ENCODE measurements at places on chromosomes 2 and 18.

GRCh38 chr2:20972110-20972509 is 71.8 kb downstream of the APOB start:
- DNase-seq, result no peak

GRCh38 chr2:141911485-141912066 is 219.2 kb downstream of the LRP1B start:
- DNase-seq, result no peak

DNA sequence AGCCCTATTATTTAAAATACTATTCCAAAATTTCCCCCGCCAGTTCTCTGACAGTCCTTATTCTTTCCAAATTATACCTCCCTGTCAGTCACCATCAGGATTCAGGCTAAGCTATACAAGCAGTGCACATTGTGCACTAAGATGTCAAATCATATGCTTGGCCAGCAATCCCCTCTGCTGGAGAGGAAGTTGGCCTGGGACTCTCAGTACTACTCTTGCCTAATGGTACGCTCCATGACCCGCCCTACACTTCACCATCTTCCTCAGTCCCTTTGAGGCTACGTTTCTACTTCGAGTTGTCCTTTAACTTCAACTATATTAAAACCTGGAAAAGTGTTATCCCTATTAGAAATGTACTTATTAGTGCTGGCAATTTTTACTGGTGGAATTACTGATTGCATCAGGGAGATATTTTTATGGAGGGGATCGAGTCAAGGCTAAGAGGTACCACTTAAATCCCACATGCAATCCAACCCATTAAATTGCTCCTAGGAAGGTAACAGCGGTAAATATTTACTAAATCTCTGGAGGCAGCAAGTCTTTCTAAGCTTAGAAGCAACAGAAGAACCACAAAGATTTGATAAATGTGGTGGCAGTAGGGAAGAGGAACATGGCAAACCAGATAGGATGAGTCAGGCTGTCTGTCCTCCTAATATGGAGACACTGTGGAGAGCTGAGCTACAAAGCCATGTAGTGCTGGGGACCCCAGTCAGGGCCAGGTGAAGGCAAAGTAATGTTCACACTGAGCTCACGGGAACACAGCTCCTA is 2.7 kb downstream of the USP40 start:
- DNase-seq, result no peak

- no peak for DNase-seq
These were observed 191.3 kb upstream of the SMAD2 start for GRCh38 chr18:48121752-48122151.

DNA sequence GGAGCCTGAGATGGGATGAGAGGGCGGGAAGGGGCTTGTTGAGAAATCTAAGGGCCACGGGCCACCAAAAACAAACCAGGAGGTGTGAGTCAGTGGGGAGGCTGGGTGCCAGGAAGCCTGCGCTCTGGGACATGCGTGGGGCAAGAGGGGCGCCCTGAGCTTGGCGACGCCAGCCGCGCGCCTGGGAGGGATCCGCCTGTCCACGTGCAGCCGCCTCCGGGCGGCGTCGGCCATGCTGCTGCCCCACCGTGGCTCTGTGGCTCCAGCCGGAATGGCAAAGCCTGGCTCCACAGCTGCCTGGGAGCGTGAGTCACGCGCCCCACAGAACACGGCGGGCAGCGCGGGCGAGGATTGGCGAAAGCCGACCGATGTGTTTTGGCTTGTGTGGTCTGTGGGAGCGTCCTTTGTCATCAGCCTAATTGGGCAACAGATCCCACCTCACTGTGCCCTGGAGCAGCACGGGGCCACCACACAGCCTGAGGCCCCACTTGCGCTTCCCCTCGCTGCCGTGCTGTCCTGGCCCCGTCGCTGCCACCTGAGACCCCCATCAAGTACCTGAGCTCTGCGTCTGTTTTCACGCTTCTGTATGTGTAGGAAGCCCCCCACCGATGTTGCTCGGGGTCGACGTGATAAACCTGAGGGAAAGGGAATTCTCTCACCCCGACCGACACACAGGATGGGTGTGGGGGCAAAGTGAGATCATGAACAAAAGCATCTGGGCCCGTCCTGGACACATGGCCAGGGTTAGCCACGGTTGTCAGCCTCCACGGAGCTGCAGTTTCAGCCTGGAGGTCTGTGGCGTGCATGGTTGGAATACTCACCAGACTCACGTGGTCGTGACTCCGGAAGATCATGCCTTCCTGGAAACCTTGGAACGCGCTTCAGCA is 80.5 kb downstream of the NFATC1 start:
- no peak for DNase-seq

GRCh38 chr2:101230541-101231001 is 22.1 kb upstream of the CNOT11 start:
- DNase-seq, result no peak

DNA sequence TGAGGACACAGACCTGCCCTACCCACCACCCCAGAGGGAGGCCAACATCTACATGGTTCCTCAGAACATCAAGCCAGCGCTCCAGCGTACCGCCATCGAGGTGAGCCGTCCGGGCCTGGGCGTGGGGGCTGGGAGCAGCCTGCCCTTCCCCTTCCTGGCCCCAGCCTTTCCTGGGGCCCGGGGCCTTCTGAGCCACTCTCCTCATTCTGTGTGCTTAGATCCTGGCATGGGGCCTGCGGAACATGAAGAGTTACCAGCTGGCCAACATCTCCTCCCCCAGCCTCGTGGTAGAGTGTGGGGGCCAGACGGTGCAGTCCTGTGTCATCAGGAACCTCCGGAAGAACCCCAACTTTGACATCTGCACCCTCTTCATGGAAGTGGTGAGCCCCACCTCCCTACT is 157.9 kb downstream of the DYSF start:
- no peak for DNase-seq

DNA sequence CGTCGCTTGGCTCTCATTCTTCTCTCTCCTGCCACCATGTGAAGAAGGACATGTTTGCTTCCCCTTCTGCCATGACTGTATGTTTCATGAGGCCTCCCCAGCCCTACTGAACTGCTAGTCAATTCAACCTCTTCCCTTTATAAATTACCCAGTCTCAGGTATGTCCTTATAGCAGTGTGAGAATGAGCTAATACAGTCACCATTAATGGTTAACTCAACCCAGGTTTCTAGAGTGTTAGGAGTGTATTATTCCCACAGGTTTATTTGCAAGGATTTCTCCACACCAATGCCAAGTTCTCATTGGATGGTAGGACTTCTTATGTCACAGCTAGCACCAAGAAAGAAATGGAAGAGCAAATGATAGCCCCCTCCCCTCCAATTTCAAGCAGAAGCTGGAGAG is 71.9 kb downstream of the DYNAP start:
- no peak for DNase-seq
